ENCODE measurements at places on chromosomes 13 and 19.

- no peak for DNase-seq
These were observed 63.1 kb downstream of the ZNF100 start for GRCh38 chr19:21704320-21704719.

GRCh38 chr13:105863300-105863920 is 672.1 kb downstream of the EFNB2 start:
- no peak for DNase-seq

DNA sequence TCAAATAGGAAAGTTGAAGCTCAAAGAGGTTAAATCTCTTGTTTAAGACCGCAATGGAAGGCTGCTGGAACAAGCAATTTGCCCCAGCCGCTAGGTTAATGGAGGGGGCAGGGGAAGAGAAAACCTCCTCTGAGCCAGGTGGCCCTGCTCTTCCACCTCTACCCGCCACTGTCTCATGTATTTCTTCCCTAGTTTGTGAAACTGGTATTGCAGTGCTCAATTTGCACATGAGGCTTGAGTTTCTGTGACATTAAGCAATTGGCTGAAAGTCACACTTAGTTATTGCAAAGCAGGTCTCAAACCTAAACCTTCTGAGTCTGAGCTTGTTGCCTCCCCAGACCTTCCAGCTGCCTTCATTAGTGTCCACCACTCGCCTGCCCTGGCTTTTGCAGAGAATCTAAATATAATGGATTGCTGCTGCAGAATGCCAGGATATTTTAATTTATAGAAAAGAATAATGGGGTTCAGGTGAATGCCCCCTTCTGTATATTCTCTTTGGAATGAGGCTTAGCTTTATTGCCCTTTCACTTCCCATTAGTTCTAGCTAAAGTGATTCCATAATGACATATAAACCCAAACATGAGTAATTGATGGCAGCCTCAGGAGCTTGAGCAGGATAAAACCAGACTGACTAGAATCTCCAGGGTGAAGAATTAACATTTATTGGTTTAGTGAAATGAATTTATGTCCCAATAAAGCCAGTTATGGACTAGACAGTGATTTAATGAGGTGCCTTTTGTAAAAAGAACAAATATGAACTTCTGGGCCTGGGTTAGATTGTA is 27.0 kb upstream of the OLFM4 start:
- DNase-seq: no peak

- no peak for DNase-seq
These were observed 468.0 kb downstream of the TSHZ3 start for GRCh38 chr19:30881281-30881680.

- DNase-seq: no peak
These were observed 15.6 kb downstream of the TUBGCP3 start for GRCh38 chr13:112572366-112572765.

- peak; percentile 70 for DNase-seq
These were observed 759 bp downstream of the ZMYM2 start for GRCh38 chr13:19959141-19959830.

DNA sequence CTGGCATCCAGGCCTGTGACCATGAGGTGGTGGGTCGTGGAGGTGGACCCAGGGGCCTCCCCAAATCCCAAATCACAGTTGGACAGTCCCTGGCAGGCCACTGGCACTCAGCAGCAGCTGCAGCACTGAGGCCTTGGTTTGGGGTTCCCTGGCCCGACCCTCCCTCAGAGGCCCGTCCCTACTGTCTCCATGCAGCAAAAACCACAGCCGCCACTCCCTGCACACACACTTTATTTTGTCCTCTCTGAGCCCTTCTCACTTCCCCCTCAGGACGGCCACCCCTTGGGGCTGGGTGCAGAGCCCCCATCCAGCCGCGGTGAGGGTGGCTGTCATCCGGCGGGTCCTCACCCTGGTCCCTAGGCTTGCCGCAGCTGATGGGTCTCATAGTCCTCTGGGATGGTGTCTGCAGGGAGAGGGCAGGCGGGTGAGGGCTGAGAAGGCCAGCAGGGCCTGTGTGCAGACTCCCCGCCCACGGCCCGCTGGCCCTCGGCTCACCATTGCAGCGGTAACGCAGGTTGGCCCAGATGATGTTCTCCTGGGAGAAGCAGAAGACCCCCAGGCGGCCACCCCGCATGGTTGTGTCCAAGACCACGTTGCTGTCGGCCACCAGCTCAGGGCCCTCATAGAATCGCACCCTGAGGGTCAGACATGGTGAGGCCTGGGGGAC is 8.4 kb downstream of the COMP start:
- no peak for DNase-seq

GRCh38 chr13:95641291-95642027 is 3.0 kb downstream of the DZIP1 start:
- DNase-seq: no peak

GRCh38 chr13:76758738-76759137 is 127.5 kb downstream of the KCTD12 start:
- DNase-seq: no peak

DNA sequence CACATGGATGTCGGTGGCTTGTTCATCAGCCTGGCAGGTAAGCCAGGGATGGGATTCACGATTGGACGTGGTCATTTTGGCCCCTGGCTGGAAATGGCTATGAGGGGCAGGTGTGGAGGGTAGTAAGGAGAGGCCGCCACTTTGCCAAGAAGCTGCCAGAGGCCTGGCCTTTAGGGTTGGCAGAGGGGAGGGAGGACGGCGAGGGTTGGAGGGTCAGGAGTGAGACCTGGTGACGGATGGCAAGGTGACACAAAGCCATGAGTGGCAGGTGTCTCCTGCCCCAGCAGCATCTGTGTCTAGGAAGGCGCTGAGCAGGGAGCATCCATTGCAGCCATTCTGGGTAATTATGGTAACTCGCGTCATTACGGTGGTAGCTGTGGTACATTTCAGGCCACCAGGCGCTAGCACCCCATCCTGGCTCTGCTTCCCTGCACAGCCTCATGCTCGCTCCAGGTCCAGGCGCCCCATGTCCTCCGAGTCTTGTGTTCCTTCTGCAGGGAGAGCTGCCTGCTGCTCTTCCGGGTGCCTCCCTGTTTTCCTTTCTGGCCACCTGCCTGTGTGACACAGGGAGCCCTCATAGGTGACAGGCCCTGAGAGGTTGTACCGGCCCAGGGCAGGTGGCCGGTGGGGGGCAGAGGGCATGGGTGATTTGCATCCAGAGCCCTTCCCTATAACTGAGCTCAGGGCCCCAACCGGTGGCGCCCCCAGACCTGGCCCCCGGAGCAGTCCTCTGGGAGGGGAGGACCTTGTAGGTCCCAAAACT is 4.2 kb downstream of the SSBP4 start:
- peak; percentile 24 for DNase-seq

GRCh38 chr13:112333756-112334543 is 42.2 kb upstream of the SPACA7 start:
- DNase-seq: no peak

DNA sequence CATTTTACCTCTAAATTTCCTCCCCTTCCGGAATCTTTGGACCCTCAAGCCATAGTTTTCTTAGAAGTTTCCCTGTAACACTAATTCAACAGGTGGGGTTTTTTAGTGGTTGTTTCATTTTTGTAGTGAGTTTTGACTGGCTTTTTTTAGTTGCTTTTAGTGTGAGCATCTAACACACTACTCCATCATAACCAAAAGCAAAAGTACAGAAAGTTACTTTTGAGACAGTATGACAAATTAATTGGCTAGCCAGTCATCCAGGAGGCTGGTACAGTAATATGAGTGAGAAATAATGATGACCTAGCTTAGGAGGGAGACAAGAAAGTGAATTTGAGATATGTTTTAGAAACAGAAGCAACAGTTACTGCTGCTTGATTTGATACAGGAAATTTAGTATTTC is 71.5 kb downstream of the DNAJC15 start:
- DNase-seq: no peak

DNA sequence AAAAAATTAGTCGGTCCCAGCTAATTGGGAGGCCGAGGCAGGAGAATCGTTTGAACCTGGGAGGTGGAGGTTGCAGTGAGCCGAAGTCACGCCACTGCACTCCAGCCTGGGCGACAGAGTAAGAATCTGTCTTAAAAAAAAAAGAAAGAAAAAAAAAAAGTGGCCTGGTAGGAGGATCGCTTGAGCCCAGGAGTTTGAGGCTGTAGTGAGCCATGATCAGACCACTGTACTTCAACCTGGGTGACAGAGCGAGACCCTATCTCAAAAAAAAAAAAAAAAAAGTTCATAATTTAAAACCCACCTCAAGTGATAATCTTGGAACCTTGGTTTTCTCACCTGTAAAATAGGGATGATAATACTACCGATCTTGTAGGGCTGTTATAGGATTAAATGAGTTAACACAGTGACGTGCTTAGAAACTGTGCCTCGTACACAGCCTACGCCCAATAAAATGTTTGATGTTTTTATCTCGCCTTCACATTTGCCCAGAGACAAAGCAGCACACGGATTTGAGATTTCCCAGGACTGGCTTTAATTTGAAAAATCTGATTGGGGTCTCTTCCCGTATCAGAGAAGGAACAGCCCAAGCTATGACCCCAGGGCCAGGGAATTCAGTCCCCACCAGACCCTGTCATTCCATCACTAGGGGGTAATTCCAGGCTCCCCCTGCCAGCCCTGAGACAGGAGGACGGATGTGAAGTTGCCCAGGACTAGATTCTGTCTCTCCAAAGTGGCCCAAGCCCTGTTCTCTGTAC is 3.6 kb downstream of the SERTAD1 start:
- no peak for DNase-seq

- DNase-seq: no peak
These were observed 8.5 kb upstream of the EEF1AKMT1 start for GRCh38 chr13:20782116-20782708.

- no peak for DNase-seq
These were observed 23.1 kb downstream of the SIGLEC5 start for GRCh38 chr19:51607077-51607476.

DNA sequence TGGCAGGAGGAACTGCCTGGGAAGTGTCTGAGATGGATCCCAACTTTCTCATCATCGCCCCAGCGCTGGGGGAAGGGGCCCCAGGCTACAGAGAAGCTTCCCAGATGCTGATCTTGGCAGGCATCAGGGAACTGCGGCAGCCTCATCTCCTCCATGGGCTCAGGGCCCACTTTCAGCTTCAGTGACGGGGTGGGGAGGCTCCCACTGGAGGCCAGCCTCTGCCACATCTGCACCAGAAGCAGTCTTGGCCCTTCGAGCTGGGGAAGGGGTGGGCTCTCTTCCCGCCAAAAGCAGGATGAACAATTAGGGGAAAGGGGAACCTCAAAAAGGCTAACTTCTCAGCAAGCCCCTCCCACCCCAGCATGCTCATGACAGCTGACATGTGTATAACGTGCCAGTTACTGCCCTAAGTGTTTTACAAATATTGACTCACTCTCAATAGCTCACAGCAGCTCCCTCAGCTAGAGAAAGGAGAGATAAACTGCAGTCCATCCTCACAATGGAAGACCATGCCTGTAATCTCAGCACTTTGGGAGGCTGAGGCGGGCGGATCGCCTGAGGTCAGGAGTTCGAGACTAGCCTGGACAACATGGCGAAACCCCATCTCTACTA is 7.1 kb upstream of the S1PR2 start:
- no peak for DNase-seq

- no peak for DNase-seq
These were observed 2.2 kb downstream of the ZNF787 start for GRCh38 chr19:56118666-56119581.

- DNase-seq: no peak
These were observed 50.4 kb upstream of the CYSLTR2 start for GRCh38 chr13:48603375-48603774.

DNA sequence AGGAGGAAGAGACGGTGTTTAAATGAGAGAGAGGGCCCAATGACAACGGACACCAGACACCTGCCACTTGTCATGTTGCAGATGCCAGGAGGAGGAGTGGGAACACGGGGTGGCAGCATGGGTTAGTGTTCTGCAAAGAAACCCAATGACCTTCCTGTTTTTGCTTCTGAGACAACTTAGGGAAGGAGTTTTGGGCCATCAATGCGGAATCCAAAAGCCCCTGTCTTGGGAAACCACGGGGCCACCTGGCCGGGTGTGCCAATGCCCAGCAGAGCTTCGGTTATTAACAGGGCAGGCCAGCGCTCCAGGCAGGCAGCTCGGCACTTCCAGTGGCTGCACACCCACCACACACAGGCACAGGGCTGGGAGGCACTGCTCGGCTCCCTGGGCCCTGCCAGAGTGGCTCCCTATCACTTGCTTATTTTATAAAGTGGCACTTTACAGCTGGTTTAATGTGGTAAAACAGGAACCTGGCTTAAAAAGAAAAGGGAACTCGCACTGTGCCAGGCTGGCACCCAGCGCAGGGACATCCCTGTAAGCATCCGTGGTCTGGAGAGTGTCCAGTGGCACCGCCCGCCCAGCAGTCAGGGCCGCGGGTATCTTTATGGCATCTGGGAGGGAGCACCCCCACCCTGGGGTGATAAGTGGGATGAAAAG is 19.1 kb downstream of the ELL start:
- DNase-seq: no peak

GRCh38 chr19:51660975-51661600 is 14.5 kb upstream of the SIGLEC14 start:
- peak; percentile 53 for DNase-seq

GRCh38 chr13:66219506-66219905 is 1010.6 kb downstream of the PCDH9 start:
- no peak for DNase-seq

DNA sequence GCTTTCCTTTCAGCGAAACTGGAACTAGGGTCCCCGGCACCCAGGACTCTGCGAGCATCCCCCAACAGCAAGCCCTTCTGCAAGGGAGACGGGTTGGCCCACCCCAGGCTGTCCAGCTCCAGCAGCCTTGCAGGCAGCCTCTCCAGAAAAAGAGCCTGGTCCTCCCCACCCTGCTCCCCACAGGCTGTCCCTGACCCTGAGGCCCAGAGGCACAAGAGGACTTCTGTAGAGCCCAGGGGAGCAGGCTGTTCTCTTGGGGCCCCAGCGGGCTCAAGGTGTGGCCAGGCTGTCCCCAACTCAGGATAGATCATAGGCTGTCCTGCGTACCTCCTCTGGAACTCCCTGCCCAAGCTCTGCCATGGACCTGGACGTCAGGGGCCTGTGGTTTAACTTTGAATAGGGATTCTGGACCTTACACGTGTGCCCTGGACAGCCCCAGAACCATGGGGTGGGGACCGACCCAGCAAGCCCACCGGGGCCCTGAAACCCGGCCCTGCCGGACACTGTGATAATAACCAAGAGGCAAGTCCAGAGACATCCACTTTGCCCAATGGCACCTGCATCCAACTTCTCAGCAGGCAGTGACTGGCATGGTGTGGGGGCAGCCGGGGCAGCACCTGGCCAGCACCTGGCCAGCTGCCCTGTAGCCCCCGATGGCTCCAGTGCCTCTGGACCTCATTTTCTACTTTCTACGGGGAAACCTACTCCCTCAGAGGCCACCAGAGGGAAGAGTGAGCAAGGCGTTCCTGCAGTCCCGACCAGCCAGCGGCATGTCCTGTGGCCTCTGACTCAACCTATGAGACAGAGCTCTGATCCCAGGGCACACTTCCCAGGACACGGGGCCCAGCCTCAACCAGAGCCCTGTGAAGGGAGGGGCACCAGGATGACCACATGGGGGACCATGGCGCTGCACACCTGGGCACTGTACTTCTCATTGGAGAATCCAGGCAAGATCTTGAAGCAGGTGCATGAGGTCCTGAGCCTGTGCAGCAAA is 50.9 kb upstream of the TPM4 start:
- no peak for DNase-seq
